GM23338 (cell line): ENCODE measurements at places on chromosomes 6 and 20. TPM values are rescaled to one million over a fixed set of nuclear protein-coding genes. Genes with fewer than 3 reads are reported as not detected.

MYH7B gene
- total RNA-seq = 0.10 and 0.78 TPM in 2 replicates

SRC gene
- total RNA-seq = 25.9 and 34.6 TPM in 2 replicates

GMDS gene
- 30.1 and 35.7 TPM in 2 replicates for total RNA-seq

CCN5 gene
- not detected in 2 replicates for total RNA-seq

MICB gene
- 20.8 and 23.8 TPM in 2 replicates for total RNA-seq

COX4I2 gene
- total RNA-seq = not detected in 2 replicates

LGSN gene
- 0.45 TPM in 1 of 2 replicates, not detected in the other for total RNA-seq

DDX27 gene
- total RNA-seq = 50.3 and 53.3 TPM in 2 replicates

ARFGEF3 gene
- total RNA-seq = 23.1 and 24.6 TPM in 2 replicates

BAG2 gene
- total RNA-seq = 8.5 TPM in 2 replicates

PRDM13 gene
- 0.10 and 0.27 TPM in 2 replicates for total RNA-seq

LAMA5 gene
- total RNA-seq = 215 and 298 TPM in 2 replicates

OPRL1 gene
- 0.74 and 1.1 TPM in 2 replicates for total RNA-seq

SLPI gene
- total RNA-seq = not detected in 2 replicates

DACT2 gene
- 7.3 and 10.6 TPM in 2 replicates for total RNA-seq
